Sciatic nerve (tissue), 2 donors: ENCODE measurements at places on chromosomes 13 and 19. TPM values are rescaled to one million over a fixed set of nuclear protein-coding genes. Genes with fewer than 3 reads are reported as not detected.

TMEM255B gene
- 34.8 TPM for total RNA-seq

KLF5 gene
- 83.6 TPM for total RNA-seq

ZNF560 gene
- total RNA-seq = not detected

MIA gene
- 173 TPM for total RNA-seq
